SHP77 (cell line): ENCODE measurements at places on chromosomes 2 and 18.

- no peak for DNase-seq
Observed at GRCh38 chr2:206375956-206376355, 67.4 kb upstream of the ADAM23 start.

GRCh38 chr2:24915175-24915574 is 4.9 kb downstream of the ADCY3 start:
- DNase-seq = no peak

DNA sequence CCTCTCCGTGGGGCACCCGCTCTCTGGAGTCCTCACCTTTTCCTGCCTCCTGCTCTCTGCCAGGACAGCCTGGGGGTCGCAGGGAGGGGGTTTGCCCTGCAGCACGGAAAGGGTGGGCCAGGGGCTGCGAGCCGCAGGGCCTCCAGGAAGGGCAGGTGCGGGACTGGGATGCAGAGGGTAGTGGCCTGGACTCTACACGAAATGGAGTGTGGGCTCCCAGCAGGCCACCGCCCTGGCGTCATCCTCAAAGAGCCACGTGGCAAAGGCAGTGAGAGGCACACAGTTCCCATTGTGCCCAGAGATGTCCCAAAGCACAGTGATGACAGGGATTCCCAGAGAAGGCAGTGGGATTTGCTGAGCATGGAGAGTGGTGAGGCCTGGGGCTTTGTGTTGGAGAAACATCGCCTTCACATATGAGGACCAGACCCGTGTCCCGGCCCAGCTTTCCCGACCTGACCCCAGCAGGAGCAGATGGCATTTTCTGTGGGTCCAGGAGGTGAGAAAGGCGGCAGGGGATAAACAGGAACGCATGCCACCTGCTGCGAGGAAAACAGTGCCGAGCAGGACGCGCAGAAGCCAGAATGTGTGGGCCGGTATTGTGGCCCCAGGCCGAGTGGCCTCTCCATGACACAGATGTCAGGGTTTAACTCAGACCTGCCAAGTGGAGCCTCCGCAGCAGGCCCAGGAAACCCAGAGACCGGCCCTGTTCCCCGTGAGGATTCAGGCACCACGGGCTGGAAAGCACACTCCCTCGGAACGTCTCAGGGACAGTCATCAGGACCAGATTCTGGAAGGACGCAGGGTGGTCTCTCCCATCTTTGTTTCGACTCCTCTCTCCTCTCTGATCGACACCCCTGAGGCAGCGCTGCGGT is 855.5 kb upstream of the SALL3 start:
- DNase-seq = no peak

GRCh38 chr18:67432806-67433205 is 83.7 kb downstream of the DSEL start:
- no peak for DNase-seq

- DNase-seq = no peak
Observed at GRCh38 chr2:176814274-176814673, 398.3 kb upstream of the HNRNPA3 start.

DNA sequence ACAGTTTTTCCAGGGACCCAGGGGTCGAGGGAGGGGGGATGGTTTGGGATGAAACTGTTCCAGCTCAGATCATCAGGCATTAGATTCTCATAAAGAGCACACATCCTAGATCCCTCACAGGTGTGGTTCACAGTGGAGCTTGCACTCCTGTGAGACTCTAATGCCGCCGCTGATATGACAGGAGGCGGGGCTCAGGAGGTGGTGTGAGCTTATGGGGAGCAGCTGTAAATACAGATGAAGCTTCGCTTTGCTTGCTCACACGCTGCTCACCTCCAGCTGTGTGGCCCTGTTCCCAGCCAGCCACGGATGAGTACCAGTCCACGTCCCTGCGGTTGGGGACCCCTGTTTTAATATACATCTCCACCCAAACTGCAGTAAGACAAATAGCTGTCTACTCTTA is 204.2 kb downstream of the AGAP1 start:
- peak; percentile 66 for DNase-seq
